HCEC 1CT (cell line): ENCODE measurements at places on chromosomes 3 and 15.
A peak's percentile ranks its signal among the peaks of the same experiment; 100 is the strongest.

DNA sequence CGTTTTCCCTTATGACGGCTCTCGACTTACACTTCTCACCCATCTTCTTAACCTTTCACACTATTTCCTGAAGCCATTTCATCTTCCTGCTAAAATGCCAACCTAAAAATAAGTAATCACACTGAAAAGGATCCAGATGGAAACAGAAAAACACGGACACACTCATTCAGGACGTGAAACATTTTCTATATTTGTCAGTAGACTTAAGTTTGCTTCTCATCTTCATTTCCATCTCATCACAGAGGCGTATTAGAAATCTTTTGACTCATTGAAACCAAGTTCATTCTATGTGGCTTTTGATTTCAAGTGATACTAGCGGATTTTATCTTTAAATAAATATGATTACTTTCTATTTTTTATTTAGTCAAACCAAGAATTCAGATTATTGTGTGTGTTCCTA, 27.4 kb upstream of the DLG1 start:
- no peak for DNase-seq

- no peak for DNase-seq
These were observed 31.1 kb upstream of the INSYN1 start for GRCh38 chr15:73784291-73784690.

- no peak for DNase-seq
These were observed 559.9 kb upstream of the MCTP2 start for GRCh38 chr15:93671387-93671943.

GRCh38 chr3:107969994-107970819, 120.6 kb downstream of the CD47 start:
- no peak for DNase-seq

GRCh38 chr3:126551121-126551838, 7.5 kb downstream of the C3orf22 start:
- DNase-seq = no peak

- no peak for DNase-seq
These were observed 131.8 kb upstream of the C2CD4B start for GRCh38 chr15:62296756-62297507.

- peak; percentile 65 for DNase-seq
These were observed 258.9 kb downstream of the UACA start for GRCh38 chr15:70504299-70504951.

DNA sequence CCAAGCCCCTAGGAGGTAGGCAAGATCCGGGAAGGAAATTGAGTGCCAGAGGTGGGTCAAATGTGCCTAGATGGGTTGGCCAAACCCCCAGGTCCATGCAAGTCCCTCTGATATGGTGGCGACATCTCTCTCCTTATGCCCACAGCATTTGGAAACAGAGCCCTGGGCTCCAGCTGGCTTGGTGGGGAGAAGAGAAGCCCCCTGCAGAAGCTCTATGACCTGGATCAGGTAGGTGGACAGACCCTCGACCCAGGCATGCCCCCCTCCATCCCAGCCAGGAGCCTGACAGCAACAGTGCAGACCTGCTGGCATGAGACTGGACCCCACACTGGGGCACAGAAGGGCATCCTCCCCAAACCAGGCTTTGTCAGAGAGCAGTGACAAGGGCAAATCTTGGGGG, 12.2 kb downstream of the CHST13 start:
- DNase-seq = no peak

GRCh38 chr15:93126599-93126998, 37.6 kb upstream of the RGMA start:
- no peak for DNase-seq

- no peak for DNase-seq
These were observed 1.6 kb downstream of the CDV3 start for GRCh38 chr3:133575086-133575485.

- peak; percentile 53 for DNase-seq
These were observed at the start of gene CFAP44 for GRCh38 chr3:113441051-113441770. CFAP44 (minus strand) TSS chr3:113441493; CDS start chr3:113433664, 7,829 bp downstream.

- no peak for DNase-seq
These were observed 225.1 kb upstream of the LMCD1 start for GRCh38 chr3:8276506-8276905.

GRCh38 chr3:131957980-131958379, 76.8 kb downstream of the CPNE4 start:
- no peak for DNase-seq

DNA sequence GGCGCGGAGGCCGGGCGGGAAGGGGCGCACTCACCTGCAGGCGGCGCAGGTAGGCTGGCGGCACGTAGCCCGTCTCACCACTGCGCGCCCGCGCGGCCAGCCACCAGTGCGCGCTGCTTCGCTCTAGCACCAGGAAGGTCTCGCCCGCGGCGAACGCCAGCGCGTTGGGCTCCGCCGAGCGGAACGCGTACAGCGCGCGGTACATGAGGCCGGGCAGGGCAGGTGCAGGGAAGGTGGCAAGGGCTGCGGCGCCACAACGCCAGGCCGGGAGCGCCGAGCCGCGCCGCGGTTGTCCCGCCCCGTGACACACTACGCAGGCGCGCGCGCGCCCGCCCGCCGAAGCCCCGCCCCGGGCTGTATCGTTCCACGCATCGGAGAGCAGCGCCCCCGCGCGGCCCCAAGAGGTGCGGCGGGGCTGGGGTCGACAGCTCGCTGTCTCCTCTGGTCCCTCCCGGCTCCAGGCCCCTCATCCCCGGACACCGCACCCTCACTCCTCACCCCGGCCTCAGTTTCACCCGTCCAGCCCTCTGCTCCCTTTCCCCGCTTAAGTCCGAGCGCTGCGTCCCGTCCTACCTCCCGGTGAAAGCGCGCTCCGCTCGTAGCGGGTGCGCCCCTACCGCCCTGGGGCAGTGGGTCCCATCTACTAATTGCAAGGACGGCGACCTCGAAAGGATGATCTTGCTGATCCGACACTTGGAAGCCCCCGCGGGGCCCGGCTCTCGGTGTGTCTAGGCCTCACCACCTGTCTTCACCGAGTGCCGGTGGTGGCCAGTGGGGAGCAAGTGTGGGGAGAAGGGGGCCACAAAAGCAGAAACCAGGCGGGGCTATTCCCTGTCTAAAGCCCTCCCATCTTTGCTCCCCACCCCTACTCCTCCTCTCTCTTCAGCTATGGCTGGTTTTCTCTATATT, at the start of gene NCKIPSD:
NCKIPSD (minus strand) TSS at position 313 of the 909 bp plus-strand sequence; CDS start at position 205, 108 bp downstream.
- peak; percentile 76 for DNase-seq

DNA sequence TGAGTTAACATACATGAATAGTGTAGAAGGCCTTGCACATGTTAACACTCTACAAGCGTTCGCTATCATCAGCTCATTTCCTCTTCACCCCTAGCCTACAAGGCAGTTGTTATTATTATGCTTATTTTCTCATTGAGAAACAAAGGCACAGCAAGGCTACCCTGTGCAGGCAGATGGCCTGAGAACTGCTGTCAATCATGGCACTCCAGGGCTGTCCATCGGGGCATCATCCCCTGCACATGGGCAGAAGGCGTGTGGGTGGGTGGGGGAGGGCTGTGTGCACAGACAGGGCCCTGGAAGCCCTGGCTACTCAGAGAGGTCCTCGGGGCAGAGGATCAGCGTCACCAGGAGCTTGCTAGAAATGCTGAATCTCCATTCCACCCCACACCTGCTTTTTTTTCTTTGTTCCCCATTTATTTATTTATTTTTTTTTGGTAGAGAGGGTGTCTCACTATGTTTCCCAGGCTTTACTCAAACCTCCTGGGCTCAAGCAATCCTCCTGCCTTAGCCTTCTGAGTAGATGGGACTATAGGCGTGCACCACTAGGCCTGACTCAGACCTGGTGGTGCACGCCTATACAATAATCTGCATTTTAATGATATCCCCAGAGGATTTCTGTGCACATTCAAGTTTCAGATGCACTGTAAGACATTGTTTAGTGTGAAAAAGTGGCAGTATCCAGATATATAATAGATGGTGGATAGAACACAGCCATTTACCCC, 9.6 kb upstream of the ZXDC start:
- DNase-seq = no peak

DNA sequence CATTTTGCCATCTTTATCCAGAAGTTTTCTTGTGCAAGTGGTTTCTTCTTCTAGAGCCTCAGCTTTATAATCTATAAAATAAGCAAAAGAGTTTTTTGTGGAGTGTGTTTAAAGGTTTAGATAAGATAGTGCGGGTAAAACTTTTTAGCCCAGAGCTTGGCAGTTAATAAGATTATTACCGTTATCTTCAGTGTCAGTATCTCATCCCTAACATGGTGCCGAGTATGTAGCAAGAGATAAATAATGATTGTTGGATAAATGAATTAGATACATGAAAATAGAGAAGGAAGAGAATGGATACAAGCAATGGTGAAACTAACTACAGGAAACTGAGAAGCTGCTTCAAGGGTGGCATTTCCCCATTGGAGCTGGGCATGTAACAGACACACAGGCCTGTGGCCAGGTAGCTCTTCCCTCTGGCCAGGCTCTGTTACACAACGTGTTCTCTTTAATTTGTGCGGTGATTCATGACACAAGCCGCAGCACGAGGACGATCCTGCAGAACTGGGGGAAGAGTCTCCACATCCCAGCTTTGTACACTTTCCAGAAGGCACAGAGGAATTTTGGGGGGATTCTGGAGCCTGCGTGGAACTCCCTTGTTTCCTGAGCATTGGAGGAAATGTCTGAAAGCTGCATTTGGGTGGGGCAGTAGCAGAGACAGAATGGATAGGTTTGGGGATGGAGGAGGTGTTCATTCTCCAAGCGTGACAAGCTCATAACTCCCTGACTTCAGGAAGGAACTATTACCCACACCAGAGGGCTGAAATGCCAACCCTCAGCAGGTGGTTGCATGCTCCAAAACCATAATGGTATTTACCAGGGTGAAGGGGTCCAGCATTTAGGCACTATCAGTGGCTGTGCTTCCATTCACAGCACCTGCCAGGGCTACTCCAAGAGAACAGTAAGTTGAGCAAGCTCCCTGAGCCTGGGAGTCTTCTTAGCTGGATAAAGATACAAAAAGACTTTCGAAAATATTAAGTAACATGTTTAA, 14.2 kb upstream of the ST6GAL1 start:
- DNase-seq = no peak

DNA sequence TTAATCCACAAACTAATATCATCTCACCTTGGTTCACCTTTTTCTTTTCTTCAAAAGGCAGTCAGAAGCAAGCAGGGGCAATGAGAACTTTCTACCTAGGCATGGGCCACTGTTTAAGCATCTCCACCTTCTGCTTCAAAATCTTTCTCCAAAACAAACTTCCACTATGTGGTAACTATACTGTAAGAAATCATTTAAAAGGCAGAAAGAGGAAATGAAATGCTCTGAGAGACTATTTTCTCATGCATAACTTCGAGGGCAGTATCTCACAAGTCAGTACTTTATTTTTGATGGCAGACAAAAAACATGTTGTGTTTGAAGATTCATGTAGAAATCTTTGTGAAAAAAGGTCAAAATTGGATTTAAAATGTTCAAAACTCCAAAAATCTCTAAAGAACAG, 419.7 kb downstream of the ZBTB20 start:
- DNase-seq = no peak

- DNase-seq = no peak
These were observed 157.4 kb downstream of the SHOX2 start for GRCh38 chr3:157948605-157949383.

GRCh38 chr3:145519398-145520047, 641.5 kb downstream of the PLOD2 start:
- no peak for DNase-seq

DNA sequence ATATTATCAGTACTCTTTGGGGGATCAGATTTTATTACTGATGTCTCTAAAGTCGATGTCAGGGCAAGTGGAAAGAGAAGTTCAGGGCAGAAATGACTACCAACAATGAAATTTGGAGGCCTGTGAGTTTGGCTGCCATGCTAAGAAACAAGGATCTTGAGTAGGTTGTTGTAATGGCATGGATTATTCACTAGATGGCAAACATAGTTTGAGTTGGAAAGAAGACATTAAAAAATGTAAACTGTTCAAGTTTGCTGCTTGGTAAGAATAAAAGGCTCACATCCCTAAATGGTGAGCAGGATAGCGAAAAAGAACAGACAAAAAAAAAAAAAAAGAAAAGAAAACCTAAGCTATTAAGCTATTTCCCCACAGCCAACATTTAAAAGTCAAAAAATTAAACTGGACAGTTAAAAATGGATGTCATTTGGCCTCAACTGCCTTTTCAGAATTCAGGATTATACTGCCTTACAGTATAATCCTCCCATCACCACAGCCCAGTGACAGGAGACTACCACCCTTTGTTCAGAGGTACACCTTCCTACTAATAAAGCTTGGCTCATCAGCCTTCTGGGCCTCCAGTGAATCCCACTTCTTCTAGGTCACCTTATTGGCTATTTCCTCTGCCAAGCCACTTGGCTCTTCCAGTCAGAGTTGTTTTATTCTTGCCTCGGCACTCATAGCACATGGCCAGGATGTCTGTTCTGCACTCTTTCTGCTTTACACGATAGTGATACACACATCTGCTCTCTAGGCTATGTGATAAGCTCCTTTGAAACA, 163.7 kb downstream of the PLD1 start:
- peak; percentile 58 for DNase-seq

DNA sequence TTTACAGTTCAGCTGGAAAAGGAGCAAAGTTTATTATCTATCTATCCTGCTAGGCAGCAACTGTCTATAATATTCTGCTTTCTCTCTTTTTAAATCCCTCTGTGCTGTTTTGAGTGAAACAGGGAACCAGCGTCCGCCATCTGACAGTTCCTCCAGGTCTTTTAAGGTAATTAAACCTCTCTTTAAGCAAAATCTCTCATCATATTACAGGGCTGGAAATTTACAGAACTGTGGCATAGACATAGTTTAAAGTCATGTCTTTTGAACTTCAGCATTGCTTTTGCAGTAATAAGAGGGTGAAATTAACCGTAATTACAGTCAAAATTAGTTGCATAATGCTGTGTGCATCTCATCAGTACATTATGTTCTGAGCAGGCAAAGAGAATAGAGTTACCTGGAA, 263.4 kb upstream of the KCNMB2 start:
- DNase-seq = no peak

GRCh38 chr3:13186435-13186815, 113.2 kb upstream of the IQSEC1 start:
- no peak for DNase-seq

- DNase-seq = no peak
These were observed 77.8 kb upstream of the LPP start for GRCh38 chr3:188076176-188076575.

- no peak for DNase-seq
These were observed 14.4 kb upstream of the CSK start for GRCh38 chr15:74767167-74768098.

DNA sequence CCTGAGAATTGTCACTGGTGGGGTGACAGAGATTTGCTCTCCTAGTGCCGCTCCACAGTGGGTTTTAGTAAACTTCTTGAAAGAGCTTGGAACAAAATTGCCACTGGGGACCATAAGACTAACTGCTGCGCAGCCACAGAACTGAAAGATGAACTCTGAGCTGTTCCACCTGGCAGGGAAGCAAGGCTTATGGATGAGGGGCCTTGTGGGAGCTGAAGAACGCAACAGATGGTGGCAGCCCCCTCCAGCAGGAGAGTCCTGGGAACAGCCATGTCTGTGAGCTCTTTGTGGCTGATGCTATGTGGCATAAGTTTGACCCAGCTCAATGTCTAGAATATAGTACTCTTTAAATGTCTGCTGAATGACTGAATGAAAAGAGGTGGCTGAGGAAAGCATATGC, 66.8 kb upstream of the C2CD4B start:
- no peak for DNase-seq

GRCh38 chr15:64634576-64635498, 140.6 kb downstream of the RBPMS2 start:
- DNase-seq = no peak

- no peak for DNase-seq
These were observed 84.8 kb downstream of the ARPP21 start for GRCh38 chr3:35724106-35724505.

- DNase-seq = peak; percentile 27
These were observed 1.7 kb upstream of the IFT57 start for GRCh38 chr3:108223928-108224327.
